ENCODE measurements at places on chromosomes 2 and 18.

GRCh38 chr2:16320716-16321115 is 344.9 kb downstream of the CYRIA start:
- DNase-seq: peak; percentile 0

- no peak for DNase-seq
Measured at GRCh38 chr18:63145851-63146555, 173.6 kb downstream of the BCL2 start.

- no peak for DNase-seq
Measured at GRCh38 chr2:154670083-154670482, 28.4 kb upstream of the KCNJ3 start.

- no peak for DNase-seq
Measured at GRCh38 chr2:202881570-202881969, 10.0 kb upstream of the ICA1L start.

- peak; percentile 16 for DNase-seq
Measured at GRCh38 chr2:212901604-212902275, 249.7 kb downstream of the IKZF2 start.
